ENCODE measurements at places on chromosomes 11 and 22. TPM values are rescaled to one million over a fixed set of nuclear protein-coding genes. Genes with fewer than 3 reads are reported as not detected.

The PLAAT4 gene
- not detected for total RNA-seq

The OR51B5 gene
- total RNA-seq: 0.35 TPM

- no peak for DNase-seq
Observed at GRCh38 chr11:68355471-68355870, 43.1 kb downstream of the LRP5 start.

GRCh38 chr11:86660088-86660487 lies 12.3 kb downstream of the ME3 start:
- DNase-seq: no peak

- no peak for DNase-seq
Observed at GRCh38 chr11:19949606-19950005, 210.7 kb downstream of the DBX1 start.

DNA sequence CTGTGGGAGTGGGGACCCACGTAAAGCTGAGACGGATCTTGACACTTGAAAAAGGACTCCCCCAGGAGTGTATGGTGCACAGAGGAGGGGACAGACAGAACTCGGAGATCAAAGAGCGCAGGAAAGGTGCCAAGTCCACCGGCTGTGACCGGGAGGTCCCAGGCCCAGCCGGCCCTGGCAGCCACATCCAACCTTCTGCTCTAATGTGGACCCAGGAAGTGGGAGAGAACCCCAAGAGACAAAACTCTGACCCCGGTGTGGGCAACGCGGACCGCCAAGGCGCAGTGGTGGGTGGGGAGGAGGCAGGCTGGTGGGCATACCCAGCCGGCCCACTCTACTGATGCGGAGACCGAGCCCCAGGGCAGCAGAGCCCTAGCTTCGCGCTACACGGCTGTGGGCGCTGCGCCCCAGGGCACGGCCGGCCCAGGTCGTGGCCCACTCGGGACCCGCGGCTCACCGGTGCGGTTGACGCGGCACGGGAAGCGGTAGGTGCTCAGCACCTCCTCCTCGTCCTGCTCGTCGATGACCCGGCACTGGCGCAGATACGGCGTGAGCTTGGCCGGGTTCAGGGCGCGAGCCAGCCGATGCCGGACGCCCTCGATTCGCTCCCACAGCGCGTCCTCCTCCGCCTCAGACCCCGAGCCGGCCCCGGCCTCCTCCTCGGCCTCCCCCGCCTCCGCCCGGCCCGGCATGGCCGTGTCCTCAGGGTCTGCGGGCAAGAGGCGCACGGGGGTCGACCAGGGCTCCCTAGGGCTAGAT lies 527 bp downstream of the CARD10 start:
- DNase-seq: no peak

The RFPL3 gene
- not detected for total RNA-seq

- peak; percentile 30 for DNase-seq
Observed at GRCh38 chr22:38696606-38697424, 3.9 kb downstream of the JOSD1 start.

GRCh38 chr22:27991586-27992293 lies 72.7 kb upstream of the PITPNB start:
- DNase-seq: no peak

The CYP2D6 gene
- 0.59 TPM for total RNA-seq

- no peak for DNase-seq
Observed at GRCh38 chr11:33574331-33574730, 126.3 kb downstream of the C11orf91 start.

DNA sequence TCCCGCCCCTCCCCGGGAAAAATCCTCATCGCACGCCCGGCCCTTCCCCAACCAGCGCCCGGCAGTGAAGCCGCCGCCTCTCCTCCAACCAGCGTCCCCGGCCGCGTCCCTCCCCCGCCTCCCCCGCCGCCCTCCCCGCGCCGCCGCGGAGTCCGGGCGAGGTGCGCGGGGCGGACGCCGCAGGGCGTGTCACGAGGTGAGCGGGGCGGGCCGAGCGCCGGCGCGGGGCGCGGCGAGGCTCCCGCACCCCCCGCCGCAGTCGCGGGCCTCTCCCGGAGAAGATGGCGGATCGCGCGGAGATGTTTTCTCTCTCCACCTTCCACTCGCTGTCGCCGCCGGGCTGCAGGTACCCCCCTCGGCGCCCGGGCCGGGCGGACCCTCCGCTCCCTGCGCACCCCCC lies at the start of gene MAPK8IP2:
Gene MAPK8IP2, plus strand, starts transcription at position 256 of the 400 bp plus-strand sequence. Its CDS starts 26 bp downstream, at position 282.
- DNase-seq: no peak

DNA sequence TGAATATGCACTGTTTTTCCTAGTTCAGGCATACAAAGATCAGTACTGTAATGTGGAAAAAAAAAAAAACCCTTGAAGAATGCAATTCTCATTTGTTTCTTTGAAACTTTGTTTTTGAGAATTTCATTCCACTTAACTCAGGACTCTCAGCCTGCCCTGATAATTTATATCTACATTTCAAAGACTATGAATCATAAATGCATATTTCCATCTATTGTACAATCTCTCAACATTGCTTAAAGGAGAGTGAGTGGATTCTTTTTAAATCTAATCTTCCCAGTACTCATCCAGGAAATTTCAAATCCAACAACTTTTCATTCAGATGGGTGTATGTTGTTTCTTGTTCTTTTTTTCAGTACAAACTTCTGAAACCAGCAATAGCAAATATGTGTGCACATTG lies 322.2 kb upstream of the DDI1 start:
- DNase-seq: no peak

DNA sequence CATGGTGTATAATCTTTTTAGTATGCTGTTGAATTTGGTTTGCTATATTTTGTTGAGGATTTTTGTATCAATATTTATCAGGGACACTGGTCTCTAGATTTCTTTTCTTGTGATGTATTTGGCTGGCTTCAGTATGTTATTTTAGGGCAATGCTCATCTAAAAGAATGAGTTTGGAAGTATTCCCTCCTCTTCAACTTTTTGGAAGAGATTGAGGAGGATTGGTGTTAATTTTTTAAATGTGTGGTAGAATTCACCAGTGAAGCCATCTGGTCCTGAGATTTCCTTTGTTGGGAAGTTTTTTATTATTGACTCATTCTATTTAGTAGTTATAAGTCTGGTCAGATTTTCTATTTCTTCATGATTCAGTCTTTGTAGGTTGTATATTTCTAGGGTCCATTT lies 22.1 kb upstream of the SPATA19 start:
- no peak for DNase-seq

DNA sequence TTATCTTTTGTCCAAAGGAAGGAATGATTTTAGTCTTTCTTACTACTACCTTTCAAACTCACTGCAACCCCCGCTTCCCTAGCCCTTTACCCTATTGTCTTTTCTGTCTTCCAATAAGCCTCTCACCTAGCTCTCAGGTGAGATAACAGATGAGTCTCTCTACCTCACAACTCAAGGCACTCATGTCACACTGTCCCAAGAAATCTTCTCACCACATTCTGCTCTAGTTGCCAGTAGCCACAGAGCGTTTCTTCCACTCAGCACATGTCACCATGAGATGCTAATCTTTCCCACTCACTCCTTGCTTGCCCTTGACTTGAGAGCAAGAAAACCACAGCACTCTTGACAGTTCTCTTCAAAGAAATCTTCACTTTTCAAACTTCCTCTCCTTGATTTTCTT lies 32.7 kb upstream of the TMEM41B start:
- no peak for DNase-seq

DNA sequence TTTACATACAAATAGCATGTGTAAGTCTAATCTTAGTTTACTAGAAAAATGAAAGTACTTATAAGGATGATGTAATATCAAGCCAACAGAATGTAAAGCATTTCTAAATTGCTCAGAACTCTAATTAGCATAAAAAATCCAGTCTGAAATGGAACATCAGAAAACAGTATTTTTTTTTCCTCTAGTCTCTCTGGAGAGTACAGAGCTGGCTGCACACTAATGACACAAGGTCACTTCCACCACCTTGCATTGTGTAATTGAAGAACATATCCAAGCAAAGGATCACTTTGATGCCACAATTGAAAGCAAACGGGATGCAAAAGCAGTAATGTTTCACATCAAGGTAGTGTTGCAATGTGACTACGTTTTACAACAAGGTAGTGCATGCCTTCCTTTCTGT lies 548.0 kb upstream of the LUZP2 start:
- DNase-seq: no peak

The PRRG4 gene
- total RNA-seq: 0.64 TPM

DNA sequence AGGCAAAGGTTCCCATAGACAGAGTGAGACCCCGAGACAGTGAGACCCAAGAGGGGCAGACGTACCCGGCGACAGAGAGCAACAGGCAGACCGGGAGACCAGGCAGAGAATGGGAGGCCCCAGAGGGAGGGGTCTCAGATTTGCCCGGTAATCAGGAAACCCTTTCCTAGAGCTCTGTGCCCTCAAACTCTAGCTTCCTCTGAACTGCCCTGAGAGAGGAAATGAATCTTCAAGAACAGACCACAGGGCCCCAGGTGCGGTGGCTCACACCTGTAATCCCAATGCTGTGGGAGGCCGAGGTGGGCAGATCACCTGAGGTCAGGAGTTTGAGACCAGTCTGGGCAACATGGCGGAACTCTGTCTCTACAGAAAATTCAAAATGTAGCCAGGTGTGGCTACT lies 47.7 kb downstream of the RPUSD4 start:
- DNase-seq: no peak

The LARGE1 gene
- 1.6 TPM for total RNA-seq

GRCh38 chr11:89498845-89499448 lies 7.8 kb upstream of the NOX4 start:
- no peak for DNase-seq

The VPREB3 gene
- total RNA-seq: not detected

The CD3D gene
- not detected for total RNA-seq

DNA sequence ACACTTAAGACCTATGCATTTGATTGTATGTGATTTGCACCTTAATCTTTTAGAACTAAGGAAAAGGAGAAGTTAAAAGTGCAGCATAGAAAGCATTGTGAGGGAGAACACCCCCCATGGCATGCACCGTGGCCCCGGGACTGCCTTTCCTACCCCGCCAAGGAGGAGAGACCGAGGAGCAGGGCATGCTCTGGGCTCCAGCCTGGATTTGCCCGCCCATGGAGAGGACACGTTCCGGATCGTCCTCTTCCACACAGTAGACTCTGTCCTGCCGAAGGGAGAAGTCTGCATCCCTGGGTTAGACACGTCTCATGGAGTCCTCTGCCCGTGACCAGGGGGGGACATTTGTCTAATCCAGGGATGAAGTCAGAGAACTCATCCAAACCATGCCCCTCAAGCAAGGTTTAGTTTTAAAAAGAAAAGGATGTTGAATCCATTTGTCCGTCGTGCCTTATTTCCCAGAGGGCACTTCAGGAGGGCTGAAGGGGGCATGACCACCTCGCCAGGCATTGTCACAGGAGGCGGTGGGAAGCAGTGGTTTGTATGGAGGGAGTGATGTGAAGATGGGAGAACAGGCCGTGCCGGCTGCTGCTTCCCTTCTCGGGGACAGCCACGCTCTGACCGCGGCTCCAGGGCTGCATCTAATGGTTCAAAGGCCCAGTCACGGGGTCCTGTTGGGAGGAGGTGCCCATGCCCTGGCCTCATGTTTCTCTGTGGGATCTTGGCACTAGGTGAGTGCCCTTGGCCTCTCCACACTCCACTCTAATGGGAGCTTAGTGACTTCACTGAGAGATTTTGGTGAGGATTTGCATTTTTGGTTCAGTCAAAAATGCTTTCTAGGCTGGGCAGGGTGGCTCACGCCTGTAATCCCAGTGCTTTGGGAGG lies 66.2 kb upstream of the GAL start:
- DNase-seq: no peak

DNA sequence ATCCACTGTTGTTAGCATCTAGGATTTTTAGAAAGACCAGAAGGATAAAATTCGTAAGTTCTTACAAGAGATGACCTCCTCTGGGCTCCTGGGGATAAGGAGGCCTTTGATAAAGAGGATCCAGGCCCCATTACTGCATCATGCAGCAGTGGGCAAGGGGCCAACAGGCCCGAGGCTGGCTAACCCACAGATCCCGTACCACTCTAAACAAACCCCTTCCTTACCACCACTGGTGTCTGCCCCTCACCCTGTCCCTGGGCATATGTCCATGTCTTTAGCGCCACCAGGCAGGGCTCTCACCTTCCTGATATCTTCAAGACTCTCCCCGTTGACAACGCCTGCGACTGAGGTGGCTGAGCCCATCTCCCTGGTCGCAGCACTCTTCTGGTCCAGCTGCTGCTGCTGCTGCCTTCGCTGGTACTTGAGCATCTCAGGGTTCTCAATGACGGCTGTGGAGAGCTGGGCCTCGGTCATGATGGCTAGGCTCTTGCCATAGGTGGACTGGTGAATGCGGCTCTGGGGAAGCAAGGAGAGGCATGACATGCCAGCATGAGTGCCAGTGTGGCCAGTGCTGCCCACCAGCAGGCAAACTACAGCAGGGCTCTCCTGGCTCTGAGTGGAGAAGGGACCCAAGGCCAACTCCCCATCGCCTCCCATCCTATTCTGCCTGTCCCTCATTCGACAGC lies 46.2 kb downstream of the HIRA start:
- no peak for DNase-seq

The SLC43A1 gene
- 5.1 TPM for total RNA-seq

The PPFIBP2 gene
- 2.5 TPM for total RNA-seq

- no peak for DNase-seq
Observed at GRCh38 chr11:61842528-61842820, 14.4 kb downstream of the FADS2 start.

DNA sequence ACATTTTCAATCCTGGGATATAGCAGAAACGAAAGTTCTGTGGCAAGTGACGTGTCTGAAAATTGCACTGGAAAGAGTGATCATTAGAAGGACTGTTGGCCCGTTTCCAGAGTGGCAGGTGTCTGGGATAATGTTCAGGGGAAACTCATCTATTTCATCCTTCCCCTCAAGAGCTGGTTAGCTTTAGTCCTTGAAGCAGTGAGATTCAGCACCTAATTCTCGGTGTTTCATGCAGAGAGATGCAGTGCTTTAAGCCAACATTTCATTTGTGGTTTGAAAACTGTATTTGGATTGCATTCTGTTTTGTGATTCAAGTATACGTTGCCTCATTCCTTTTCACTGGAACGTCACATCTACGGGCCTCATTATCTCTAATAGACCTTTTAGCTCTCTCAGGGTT lies 205.0 kb upstream of the RAG2 start:
- DNase-seq: no peak

GRCh38 chr11:12125609-12126149 lies 15.3 kb downstream of the MICAL2 start:
- DNase-seq: no peak

The DMC1 gene
- total RNA-seq: 3.2 TPM

The HBE1 gene
- 0.29 TPM for total RNA-seq

GRCh38 chr11:61955422-61956135 lies 5.4 kb downstream of the BEST1 start:
- DNase-seq: no peak

GRCh38 chr11:120615391-120615790 lies 103.8 kb downstream of the GRIK4 start:
- DNase-seq: no peak

GRCh38 chr22:45455212-45455611 lies 41.7 kb downstream of the RIBC2 start:
- DNase-seq: no peak

- no peak for DNase-seq
Observed at GRCh38 chr11:134126217-134126822, 57.4 kb downstream of the JAM3 start.

Measured in NCI-H460 (cell line).